ENCODE measurements at places on chromosomes 5 and 9.

GRCh38 chr9:37929441-37929895, 25.5 kb upstream of the SLC25A51 start:
- no peak for DNase-seq

- no peak for DNase-seq
These were observed 66.9 kb downstream of the TMC1 start for GRCh38 chr9:72588336-72588735.

DNA sequence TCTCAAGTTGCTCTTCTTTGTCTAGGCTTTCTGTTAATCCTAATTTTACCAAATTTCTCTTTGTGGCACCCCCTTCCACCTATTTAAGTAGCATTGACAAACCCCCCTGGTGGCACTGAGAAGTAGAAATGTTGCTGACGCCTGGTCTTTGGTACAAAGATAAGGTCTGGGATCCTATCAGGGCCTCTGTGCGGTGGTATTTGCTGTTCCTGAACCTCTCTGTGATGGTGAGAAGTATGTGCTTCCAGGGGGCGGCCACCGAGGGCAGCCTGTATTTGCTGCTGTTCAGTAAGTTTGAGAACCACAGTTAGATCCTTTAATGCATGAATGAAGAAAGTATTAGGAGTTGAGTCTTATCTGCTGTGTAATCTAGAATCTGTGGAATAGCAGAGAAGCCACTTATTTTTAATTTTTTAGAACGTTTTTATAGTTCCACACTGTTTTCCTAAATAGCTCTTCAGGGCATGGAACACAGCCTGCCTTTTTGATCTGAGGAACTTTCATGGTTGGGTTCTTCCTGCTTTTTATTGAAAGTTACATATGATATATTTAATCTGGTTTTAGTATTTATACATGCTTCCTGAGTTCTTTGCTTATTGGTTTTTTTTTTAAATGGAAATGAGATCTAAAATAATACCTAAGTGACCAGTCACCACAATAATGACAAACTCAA, 124.2 kb downstream of the TRIO start:
- peak; percentile 30 for DNase-seq

GRCh38 chr5:149024477-149024876, 38.4 kb downstream of the SH3TC2 start:
- DNase-seq, result peak; percentile 52

DNA sequence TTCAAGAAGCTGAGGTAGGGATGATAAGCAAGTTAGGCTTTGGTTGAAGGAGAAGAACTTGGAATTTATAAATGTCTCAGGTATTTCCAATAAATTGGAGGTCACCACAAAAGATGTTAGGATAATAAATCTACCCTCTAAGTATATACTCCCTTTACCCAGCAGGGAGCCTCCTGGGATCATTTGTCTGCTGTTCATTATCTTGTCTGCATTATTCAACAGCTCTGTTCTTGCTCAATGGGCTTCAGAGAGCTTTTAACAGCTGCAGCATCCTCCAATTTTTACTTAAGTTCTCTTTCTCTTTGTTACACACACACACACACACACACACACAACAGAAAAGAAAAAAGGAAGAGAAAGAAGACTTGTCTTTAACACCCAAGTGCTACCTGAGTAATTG, 51.7 kb upstream of the VPS13A start:
- no peak for DNase-seq

- DNase-seq, result no peak
These were observed 85.6 kb upstream of the GHR start for GRCh38 chr5:42337607-42338006.

- peak; percentile 97 for DNase-seq
These were observed 196.8 kb downstream of the AUH start for GRCh38 chr9:91164724-91165520.

DNA sequence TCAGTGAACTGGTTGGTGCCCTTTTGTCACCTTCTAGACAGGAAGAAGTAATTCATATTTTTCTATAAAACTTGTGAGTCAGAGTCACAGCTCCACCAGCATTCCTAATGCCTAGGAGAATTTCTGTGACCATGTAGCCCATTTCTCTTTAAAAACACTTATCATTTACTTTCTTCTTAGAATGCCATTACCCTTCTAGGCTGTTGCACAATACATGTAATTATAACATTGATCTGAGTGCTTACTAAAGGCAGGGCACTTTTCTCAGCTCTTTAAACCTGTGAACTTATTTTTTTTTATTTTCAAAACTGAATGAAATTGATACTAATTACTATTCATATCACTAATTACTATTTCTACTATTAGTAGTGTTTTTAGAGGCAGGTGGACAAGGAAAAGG, 373.7 kb downstream of the TLE4 start:
- DNase-seq, result peak; percentile 7

DNA sequence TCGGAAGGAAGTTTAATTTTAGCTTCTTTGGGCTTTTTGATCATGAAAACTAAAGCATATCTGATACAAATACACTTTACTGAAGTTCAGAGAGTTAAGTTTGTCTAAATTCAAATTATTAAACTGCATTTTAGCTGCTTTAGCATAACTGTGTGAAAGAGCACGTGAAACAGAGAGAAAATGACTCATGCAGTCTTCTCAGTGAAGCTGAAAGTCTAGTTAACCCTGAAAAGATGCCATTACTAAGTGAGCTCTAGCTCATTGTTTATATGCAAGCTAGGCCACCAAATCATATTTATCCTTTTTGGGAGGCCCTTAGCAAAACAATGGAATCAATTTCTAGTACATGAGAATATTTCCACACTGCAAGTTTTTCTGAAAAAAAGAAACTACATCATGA, 27.6 kb downstream of the TPD52L3 start:
- DNase-seq, result peak; percentile 74

GRCh38 chr5:82796643-82797416, 280.4 kb downstream of the TMEM167A start:
- no peak for DNase-seq

- DNase-seq, result no peak
These were observed 30.4 kb downstream of the ELL2 start for GRCh38 chr5:95931079-95931833.

DNA sequence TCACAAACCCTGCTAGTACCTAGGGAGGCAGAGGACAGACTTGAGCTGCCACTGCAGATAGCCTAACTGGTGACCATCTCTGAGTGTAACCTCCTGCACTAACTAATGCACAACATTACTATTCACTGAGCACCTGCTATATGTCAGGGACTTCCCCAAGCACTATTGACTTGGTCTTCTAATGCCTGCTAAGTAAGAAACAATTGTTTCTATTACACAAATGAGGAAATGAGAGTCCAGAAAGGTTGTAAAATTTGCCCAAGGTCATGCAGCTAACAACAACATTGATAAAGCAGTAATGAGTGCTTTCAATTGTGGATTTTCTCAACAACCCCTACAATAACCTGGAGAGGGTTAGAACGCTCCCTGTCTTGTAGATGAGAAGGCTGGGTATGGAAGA, 183.7 kb downstream of the ZNF462 start:
- no peak for DNase-seq

DNA sequence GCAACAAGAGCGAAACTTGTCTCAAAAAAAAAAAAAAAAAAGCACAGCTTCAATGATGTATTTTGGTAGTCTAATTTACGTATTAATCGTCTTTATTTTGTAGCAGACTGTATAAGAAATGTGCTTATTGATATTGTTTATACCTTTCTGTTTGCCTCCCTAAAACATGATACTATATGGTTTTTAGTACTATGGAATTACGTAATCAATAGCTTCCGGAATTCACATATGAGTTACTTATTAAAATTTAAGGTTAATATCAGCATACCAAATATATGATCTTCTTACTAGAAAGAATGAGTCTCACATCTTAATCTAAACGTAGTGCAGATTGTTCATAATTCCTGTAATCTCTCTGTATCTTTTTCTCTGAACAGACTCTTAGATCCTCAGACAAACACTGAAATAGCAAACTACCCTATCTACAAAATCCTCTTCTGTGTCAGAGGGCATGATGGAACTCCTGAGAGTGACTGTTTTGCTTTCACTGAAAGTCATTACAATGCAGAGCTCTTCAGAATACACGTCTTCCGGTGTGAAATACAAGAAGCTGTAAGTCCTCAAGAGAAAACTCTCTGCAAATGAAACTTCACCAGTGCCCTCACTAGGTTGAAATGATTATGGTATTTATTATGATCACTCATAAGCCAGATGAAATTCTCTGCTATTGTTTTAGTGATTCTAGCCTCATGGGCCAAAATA, 44.4 kb upstream of the GPR21 start:
- DNase-seq, result no peak

DNA sequence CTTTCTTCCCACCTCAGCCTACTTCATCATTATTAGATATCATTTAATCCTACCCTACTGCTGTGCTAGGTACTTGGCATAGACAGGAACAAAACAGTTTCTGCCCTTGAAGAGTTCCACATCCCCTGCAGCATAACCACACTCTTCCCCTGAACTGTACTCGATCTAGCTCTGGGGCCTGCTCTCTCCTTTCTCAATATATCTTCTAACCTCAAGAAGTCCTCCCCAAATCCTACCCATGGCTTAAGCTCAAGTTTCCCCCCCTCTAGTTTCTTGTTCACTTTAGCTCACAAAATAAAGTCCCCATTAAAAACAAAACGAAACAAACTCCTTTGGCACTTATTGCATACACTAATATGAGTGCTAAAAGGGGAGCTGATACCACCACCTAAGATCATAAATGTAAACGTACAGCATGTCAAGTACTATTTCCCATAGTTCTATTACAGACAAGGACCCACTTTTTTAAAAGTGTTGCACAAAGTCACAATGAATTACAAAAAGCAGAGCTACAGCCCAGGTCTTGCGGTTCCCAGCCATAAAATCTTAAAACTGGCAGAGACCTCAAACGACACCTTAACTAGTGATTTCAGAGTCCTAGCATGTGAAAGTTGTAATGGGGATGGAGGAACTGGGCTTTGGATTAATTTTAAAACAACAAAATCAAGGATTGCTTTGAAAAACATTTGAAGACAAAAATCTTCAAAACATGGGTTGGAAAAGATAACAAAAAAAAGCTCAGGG, 80.7 kb downstream of the PTPDC1 start:
- no peak for DNase-seq

- no peak for DNase-seq
These were observed 27.1 kb upstream of the IL33 start for GRCh38 chr9:6188466-6188865.

DNA sequence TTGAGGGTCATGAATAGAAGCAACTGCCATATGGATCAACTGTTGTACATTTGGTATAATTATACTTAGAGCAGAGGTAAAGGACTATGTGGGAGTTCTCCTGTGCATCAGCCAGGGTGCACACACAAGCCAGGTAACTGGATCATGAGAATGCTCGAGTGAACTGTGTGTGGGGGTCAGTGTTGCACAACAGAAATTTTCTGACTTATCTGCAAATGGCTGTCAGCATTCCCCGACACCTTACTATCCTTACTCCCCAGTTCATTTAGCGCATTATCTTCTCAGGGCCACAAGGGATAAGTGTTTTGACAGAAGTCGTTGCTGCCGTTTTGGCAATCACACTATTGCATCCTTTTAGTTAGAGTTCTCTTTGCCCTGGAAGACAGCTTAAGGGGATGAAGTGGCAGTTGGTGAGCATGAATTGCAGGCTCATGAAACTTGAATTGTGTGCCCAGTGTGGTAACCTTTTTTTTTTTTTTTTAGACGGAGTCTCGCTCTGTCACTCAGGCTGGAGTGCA, 1.7 kb downstream of the CANX start:
- DNase-seq, result no peak

GRCh38 chr9:78213712-78214111, 22.2 kb upstream of the CEP78 start:
- peak; percentile 17 for DNase-seq

DNA sequence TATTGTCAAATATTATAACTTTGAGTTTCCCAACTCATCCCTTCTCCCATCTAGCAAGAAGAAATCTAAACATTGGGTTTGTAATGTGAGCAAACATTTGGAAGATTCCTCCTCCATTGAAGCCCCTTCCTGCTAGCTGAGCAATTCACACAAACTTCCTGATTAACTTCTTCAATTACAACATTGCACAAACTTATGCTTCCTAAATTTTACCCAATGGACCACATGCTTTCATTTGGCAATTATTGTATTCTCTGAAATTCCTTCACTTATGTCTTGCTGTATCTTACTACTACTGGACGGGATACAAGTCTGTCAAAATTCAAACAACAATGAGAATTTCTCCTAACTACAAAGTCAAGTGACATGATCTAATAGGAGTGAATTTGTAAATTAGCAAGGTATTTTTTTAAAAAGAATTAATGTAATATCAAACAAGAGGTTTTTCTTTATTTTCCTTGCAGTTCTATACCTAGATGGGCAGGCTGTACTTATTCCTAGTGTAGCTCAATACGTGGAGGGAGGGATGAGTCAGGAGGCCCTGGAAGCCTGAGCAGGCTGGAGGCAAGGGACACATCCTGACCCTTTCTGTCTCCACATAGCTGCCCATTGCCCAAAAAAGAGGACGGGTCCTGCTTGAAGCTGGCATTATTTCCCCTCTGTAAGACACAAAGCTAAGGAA, 11.8 kb upstream of the IFNW1 start:
- peak; percentile 40 for DNase-seq

- peak; percentile 54 for DNase-seq
These were observed 51.9 kb downstream of the MAPKAP1 start for GRCh38 chr9:125655066-125655633.

DNA sequence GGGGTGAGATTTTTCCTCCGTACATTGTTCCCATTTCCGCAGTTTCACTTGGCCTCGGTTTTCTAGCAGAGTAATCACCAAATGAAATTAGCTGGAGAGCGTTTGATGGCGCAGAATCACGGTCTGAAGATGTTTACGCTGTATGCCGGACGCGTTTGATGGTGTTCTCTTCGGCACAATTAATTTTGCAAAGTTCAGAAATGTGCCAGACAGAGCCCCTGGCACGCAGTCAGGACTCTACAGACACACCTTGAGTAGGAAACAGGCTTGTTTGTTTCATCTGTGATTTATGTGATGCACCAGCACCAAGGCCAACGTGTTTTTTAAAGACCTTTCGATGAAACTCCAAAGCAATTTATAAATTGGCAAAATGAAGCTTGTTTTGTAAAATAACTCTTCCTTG, 863 bp upstream of the LIFR start:
- no peak for DNase-seq

DNA sequence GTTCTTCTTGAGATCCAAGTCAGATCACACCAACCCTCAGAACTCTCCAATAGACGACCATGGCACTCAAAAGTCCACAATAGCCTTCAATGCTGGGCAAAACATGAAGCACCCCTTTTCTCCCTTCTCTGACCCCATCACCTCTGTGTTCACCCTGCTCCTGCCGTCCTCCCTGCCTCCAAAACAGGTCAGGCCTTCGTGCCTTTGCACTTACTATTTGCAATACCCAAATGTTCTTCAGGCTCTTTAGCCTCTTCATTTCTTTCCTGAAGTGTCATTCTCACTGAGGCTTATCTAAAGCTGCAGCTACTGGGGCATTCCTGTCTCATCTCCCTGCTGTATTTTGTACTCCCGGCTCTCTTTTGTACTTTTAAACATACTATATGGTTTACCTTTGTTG, 2.0 kb upstream of the ROPN1L start:
- no peak for DNase-seq
